CD4-positive, alpha-beta T cell (primary cell): ENCODE measurements at places on chromosomes 11 and 22.

GRCh38 chr22:36286096-36286957 lies 33.4 kb downstream of the APOL1 start:
- peak; percentile 54 for DNase-seq

- no peak for DNase-seq
Observed at GRCh38 chr22:47569389-47570299, 807.2 kb downstream of the TBC1D22A start.

GRCh38 chr11:111098091-111098490 lies 147.4 kb upstream of the POU2AF2 start:
- no peak for DNase-seq

GRCh38 chr11:11280826-11281225 lies 72.2 kb downstream of the CSNK2A3 start:
- DNase-seq, result no peak

DNA sequence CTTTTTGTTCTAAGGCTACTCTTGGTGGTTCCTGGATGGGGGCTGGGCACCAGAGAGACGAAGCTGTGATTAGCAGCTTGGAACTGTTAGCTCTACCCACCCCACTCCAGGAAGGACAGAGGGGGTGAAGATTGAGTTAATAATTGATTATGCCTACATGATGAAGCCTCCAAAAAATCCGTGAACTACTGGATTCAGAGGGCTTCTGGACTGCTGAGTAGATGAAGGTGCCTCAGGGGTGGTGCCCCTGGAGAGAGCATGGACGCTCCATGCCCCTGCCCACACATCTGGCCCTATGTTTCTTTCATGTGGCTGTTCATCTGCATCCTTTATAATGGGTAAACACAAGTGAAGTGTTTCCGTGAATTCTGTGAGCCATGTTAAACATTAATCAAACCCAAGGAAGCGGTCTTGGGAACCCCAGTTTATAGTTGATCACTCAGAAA lies 47.3 kb upstream of the CYP2D6 start:
- DNase-seq, result no peak

- no peak for DNase-seq
Observed at GRCh38 chr11:117475716-117476530, 148.3 kb downstream of the CEP164 start.

- DNase-seq, result no peak
Observed at GRCh38 chr11:123546515-123546914, 107.9 kb downstream of the SCN3B start.

GRCh38 chr11:122601141-122602125 lies 54.1 kb upstream of the UBASH3B start:
- no peak for DNase-seq
